ENCODE measurements at places on chromosomes 11 and 22.

- no peak for DNase-seq
These were observed 86.2 kb downstream of the MSANTD4 start for GRCh38 chr11:105935791-105936190.

GRCh38 chr22:48940266-48941032, 887.2 kb downstream of the BRD1 start:
- DNase-seq: no peak

- no peak for DNase-seq
These were observed 81.6 kb upstream of the ZC3H12C start for GRCh38 chr11:110011595-110011994.

- DNase-seq: no peak
These were observed 150.2 kb downstream of the SWAP70 start for GRCh38 chr11:9814108-9814507.

DNA sequence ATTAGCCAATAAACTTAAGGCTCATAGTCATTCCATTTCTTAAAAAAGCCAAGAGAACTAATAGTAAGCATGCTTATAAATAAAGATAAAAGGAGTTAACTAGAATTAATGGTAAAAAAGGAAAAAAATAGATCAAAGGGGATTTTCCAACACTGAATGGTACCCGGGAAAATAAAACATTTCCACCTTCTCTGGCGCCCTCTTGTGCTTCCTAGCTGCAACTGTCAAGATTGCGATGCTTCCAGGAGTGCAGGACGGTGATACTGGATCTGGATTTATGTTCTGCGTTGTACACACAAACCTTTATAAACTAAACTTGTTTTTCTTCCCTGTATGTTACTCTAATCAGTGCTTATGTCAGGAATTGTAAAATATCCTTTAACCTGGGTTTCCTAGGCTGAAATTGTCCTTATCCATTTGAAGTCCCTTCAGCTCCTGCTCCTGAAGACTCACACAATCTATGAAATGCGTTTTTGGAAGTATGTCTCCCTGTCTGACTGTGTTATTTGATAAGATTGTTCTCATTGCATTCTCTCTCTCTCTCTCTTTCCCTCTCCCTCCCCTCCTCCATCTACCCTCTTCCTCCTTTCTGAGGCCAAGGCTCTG, 9.6 kb upstream of the HTATIP2 start:
- peak; percentile 35 for DNase-seq

- no peak for DNase-seq
These were observed 389.3 kb downstream of the KCNA4 start for GRCh38 chr11:29627541-29627940.

DNA sequence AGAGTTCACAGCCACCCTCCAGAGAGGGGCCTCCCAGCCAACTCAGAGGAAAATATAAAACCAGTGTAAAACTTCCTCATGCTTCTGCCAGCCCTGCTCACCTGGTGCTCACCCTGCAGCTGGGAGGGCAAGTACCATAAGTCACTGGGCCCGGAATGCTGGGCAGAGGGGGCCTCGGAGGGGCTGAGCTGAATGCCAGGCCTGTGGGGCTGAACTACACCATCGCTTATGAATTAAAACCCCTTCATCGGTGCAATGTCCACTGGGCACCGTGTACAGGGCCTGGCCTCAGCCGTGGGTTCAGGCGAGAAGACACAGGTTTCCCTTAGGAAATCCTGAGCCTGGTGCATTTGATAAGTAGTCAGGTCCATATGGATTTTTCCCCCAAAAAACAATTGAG, 828.6 kb downstream of the TBC1D22A start:
- DNase-seq: no peak

- DNase-seq: peak; percentile 87
These were observed 10.0 kb upstream of the TMA7B start for GRCh38 chr22:39949964-39950737.

DNA sequence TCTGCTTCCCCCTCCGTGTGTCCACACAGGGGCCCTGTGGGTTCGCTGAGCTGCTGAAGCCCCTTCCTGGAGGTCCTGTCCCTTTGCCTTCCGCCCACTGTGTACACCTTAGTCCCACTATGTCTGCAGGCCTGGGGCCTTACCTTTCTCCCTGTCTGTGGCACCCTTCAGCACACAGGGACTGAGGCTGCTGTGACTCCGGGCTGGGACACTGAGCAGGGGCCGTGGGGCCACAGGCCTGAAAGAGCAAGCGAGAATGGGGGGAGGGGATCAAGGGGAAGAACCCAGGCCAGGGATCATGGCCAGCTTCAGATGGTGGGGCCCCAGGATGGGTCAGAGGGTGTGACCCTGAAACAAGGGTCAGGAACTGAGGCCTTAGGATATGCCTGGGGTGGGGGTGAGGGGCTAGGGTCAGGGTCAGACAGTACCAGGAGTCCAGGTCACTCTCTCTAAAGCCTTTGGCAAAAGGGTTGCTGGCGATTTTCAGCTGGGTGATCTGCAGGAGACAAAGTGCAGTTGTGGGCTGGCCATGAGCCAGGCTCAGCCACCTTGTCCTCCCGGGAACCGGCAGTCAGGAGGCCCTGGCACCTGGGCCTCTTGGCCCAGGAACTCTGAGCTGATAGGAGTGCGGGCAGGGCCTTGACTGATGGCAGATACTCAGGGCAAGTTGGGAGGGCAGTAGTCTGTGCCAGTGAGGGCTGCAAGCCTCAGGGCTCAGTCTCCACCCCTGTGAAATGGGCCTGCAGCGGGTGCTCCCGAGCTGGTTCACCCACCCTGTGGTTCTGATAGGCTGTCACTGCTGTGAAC, 2.6 kb upstream of the NUDT8 start:
- DNase-seq: no peak

DNA sequence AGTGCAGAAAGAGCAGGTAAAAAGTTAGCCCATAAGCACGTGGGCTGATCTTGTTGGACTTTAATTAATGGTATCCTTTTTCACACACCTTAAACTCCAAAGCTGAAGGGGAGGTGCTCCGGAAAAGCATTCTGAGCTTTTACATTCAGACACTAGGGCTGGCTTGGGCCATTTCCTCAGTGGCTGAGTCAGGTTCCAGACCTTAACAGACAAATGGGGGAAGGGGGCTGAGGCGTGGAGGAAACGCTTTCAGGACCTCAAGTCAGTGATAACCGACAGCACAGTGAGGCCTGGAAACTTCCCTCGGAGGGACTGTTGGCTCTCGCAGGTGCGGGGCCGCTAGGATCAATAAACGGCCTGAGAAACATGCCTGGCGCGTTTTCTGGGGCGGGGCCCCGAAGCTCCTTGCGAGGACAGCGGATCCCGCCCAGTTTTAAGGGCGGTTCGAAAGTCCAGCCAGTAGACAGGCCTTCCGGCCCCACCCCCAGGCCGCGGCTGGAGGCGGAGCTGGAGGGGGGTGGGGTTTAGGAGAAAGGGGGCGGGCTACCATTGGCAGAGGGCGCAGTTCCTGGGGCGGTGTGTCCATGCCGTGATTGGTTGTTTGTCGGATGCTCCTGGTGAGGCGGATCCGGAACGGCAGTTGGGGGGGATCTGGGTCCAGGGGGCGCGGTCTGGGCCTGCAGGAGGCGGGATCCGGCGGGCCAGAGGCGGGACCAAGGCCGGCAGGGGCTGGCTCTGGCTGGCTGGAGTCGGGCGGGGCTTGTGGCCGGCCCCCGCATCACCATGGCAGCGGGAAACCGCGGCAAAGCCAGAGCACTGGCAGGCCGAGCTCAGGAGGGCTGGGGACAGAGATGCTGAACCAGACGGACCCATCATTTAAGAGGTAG, 8.0 kb downstream of the C11orf52 start:
- DNase-seq: peak; percentile 97

GRCh38 chr11:797296-798092, 587 bp downstream of the SLC25A22 start:
- DNase-seq: peak; percentile 87

DNA sequence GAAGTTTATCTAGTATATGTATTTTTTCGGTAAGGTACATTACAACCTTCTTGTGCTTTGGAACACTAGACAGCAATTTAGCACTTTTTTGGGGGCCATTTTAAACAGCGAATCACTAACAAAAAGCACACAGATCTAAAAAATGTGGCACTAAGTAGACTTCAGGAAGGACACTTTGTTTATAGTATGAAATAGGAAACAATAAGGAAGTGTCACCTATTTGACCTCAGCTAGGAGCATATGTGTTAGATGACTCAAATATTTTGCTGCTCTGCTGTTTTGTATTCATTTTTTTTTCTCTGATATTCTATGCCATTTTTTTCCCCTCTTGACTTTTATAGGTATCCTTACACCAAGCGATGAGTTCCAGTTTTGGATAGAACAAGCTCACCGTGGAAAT, 5.6 kb downstream of the DYNC2H1 start:
- DNase-seq: no peak

- DNase-seq: no peak
These were observed 27.9 kb downstream of the RPL3 start for GRCh38 chr22:39291523-39291922.

- no peak for DNase-seq
These were observed 44.3 kb downstream of the EXT2 start for GRCh38 chr11:44139565-44140330.
